ENCODE measurements at places on chromosomes 2 and 18. TPM values are rescaled to one million over a fixed set of nuclear protein-coding genes. Genes with fewer than 3 reads are reported as not detected.

DNA sequence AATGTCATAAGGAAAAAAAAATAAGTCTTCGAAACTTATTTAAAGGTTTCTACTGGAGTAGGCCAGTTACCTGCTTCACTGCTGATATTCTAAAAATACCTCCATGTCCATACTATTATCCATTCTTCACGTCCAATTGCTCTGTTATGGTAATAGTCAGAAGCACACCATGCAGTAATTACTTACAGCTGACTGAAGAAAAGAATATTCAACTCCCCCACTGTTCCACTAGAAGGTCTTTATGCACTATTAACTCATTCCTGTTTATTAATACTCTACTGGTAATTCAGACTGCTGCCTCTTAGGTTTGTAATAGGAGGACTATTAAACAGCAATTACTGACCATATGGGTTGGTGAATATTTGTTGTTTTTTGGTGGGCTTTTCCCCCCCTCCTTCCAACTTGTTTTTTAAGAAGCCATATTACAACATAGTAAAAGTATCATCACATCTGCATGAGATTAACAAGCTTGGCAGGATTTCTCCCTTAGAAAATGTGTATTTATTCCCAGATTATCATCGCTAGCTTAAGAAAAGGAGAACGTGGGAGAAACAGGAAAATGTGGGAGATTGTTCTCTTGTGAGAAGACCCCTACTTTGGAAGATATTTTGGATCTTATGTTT lies 806.4 kb upstream of the FANCL start:
- DNase-seq: no peak

DNA sequence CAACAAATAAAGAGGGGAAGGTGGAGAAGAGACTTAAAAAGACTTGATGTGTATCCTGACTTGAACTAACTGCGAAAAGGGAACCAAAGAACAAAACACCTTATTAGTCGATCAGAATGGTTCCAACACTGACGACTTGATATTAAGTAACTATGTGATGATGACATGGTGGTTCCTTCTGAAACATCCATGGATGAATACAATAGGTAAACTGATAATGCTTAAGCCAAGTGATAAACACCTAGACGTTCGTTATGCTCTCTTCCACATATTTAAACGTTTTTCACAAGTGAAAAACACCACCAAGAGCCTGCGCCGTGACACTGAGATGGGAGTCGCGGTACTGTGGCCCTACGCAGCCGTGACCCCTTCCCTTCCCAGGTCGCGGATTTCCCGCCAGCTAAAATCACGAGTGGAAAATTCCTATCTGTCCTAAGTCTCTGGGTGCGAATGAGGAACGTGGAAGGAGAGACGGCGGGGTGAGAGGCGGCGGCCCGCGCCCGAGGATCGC lies 797 bp downstream of the TTC32 start:
- DNase-seq: no peak

DNA sequence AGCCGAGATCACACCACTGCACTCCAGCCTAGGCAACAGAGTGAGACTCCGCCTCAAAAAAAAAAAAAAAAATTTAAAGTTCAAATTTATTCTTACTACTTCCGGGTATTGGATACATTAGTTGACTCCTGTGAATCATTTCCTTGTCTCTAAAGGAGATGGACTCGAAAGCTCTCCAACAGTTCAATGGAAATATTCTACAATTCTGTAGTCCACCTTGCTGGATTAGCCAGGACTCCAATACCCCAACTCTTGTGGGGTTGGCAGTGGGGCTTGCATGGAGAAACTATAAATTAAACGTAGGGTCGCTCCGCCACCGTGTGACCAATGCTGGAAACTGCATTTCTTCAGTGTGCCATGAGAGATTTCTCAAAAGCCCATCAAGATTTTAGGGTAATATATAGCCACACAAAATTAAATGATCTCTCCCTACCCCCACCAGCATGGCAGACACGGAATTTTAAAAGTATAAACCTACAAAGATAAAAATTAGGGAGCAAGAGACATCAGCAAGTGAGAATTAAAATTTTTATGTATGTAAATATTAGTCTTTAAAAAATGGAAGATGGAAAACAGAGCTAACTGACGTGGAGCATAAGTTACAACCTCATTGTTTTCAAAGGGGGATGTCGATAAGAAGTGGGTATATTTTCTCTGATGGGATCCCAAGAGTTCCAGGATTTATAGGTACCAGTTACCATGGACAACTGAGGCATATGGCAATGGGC lies 27.8 kb upstream of the GAREM2 start:
- DNase-seq: peak; percentile 87

DNA sequence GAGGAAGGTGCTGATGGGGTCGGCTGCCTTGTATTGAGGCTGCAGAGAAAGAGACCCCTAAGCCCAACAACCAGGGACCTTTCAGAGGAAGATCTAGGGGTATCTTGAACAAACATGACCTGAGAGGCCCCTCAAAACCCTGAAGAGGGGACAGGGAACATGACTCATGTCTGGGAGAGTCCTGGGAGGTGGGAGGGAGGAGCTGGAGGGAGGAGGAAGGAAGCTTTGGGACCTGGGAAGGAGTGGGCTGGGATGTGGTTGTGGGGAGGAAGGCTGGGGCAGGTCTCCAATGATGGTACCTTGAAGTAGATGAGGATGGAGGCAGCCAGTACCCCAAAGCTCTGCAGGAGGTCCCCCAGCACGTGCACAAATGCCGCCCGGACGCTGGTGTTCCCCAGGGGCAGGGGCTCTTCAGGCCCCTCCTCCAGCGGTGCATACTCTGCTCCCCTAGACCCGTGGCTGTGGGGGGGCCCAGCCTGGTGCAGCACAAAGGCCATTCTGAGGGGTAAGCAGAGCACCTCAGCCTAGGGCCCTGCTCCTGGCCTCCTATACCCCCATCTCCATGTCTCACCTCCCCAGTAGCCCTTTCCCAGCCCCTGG lies 5.9 kb downstream of the SLC30A3 start:
- DNase-seq: peak; percentile 83

GRCh38 chr2:108988076-108988795 lies 784 bp downstream of the EDAR start:
- no peak for DNase-seq

GRCh38 chr2:200616193-200616592 lies 30.4 kb downstream of the AOX1 start:
- no peak for DNase-seq

- peak; percentile 91 for DNase-seq
Measured at GRCh38 chr2:45776160-45776955, 124.9 kb downstream of the PRKCE start.

DNA sequence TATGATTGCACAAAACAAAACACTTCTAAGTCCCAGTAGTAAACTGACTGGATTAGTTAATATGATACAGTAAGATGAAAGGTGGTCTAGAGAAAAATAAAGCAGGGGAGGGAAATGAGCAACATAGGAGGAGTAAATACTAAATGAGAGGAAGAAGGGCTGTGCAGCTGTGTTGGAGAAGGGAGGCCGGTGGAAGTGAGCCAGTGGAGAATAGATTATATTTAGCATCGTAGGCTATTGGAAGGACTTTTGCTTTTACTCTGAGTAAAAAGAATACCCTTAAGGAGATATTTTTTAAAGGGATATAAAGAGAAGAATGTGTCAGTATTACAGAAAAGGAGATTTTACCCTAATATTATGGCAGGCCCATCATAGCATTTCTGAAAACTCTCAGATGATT lies 12.7 kb downstream of the WDR75 start:
- DNase-seq: no peak

GRCh38 chr2:180829836-180830235 lies 150.6 kb upstream of the UBE2E3 start:
- no peak for DNase-seq

DNA sequence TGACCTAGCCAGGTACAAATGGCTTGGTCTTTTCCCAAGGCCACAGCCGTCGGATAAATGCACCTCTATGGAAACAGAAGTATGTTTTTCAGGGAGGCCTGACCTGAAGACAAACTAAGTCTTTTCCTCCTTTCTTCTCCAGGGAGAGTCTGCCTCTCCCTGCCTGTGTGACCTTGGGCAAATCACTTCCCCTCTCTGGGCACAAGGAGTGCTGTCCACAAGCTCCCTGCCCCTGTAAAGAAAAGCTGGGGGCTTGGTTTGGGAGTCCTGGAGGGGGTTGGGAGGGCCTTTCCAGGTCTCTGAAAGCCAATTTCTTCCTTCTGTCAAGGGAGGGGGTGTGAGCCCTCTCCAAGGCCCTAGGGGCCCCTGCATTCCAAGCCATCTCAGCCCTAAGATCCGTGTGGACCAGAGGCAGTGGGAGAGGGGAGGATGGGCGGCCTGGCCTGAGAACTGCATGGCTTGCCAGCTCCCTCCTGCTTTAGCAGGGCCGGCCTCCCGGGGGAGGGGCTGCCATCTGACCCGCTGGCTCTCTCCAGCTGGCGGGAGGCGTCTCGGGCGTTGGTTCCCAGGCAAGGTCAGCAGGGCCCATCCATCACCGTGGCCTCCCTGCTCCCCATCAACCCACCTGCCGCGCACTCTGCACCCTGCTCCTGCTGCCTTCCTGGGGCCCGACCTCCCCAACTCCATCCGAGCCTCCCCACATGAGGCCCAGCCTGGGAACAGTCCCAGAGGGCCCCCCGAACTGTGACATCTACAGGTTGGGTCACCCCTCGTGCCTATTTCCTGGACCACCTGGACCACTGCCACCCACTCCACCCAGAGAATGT lies 61.4 kb downstream of the SMAD7 start:
- DNase-seq: peak; percentile 54

- no peak for DNase-seq
Measured at GRCh38 chr2:218444692-218445357, 25.9 kb downstream of the VIL1 start.

- DNase-seq: no peak
Measured at GRCh38 chr2:192438239-192438638, 243.5 kb upstream of the TMEFF2 start.

GRCh38 chr2:222283634-222284033 lies 15.2 kb downstream of the PAX3 start:
- no peak for DNase-seq

GRCh38 chr2:165563468-165564225 lies 94.1 kb downstream of the CSRNP3 start:
- DNase-seq: no peak

- DNase-seq: no peak
Measured at GRCh38 chr2:134865067-134865787, 26.8 kb downstream of the ACMSD start.

DNA sequence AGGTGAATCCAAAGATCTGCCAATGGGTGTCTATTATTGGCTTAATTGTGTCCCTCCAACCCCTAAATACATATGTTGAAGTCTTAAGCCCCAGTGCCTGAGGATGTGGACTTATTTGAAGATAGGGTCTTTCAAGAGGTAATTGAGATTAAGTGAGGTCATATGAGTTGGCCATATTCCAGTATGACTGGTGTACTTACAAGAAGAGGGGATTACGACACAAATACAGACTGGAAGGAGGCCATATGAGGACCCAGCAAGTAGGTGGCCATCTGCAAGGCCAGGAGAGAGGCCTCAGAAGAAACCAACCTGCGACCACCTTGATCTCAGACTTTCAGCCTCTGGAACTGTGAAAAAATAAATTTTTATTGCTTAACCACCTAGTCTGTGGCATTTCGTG lies 121.1 kb upstream of the FN1 start:
- DNase-seq: no peak

GRCh38 chr2:160207804-160208654 lies 8.0 kb upstream of the ITGB6 start:
- peak; percentile 86 for DNase-seq

- DNase-seq: no peak
Measured at GRCh38 chr18:8868779-8869415, 163.5 kb downstream of the MTCL1 start.

GRCh38 chr2:74138600-74139323 lies 8.9 kb downstream of the BOLA3 start:
- DNase-seq: no peak

DNA sequence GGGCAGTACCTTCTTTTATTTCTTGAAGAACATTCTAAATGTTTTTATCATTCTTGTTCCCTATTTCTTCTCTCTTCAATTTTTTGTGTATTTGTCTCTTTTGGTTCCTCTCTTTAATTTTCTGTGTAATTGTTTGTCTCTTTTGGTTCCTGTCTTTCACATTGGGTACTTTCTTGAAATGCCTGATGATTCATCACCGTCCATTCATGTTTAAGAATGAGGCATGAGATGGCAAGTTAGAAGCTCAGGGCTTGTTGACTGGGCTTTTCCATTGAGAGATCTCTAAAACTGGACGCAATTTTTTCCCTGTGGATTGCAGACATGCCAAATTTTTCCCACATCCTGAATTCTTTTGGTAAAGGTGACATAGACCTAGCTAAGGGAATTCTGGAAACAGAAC lies 33.7 kb upstream of the IL1R2 start:
- DNase-seq: peak; percentile 43

- DNase-seq: no peak
Measured at GRCh38 chr2:28880193-28880592, 10.1 kb upstream of the TRMT61B start.

DNA sequence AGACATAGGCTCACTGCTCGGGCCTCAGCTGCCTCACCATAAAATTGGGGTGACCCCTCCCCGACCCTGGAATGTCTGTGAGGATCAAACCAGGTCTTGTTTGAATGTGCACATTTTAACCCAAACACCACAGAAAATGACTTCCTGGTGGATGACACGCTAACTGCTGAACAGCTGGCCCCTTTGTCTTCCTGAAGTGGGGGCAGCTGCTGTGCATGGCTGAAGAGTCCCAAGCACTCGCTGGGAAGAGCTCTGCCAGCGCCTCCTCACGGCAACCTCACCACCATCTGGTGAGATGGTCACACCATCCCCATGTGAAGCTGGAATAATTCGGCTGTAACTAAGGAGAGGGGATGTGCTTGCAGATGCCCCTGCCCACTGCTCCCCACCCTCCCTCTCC lies 34.0 kb downstream of the AQP12A start:
- no peak for DNase-seq

- no peak for DNase-seq
Measured at GRCh38 chr2:147099845-147100244, 745.0 kb upstream of the ACVR2A start.

- no peak for DNase-seq
Measured at GRCh38 chr2:66030553-66030952, 404.4 kb upstream of the MEIS1 start.

Gene LYG1
- 0.88 TPM for total RNA-seq

Gene FAHD2B
- total RNA-seq: 1.1 TPM

Gene ACVR1C
- 0.36 TPM for total RNA-seq

Gene SMYD1
- not detected for total RNA-seq

Gene DUSP19
- total RNA-seq: 2.4 TPM

Gene GNAL
- total RNA-seq: 0.59 TPM

Gene MDH1B
- total RNA-seq: 2.2 TPM

Gene ZSWIM2
- not detected for total RNA-seq

Gene B3GNT2
- total RNA-seq: 19.2 TPM

Gene FOXI3
- total RNA-seq: not detected

Gene SMYD5
- total RNA-seq: 16.5 TPM

Gene FAM228A
- total RNA-seq: 1.4 TPM

Gene SERPINB3
- total RNA-seq: not detected

Gene LNPK
- 51.0 TPM for total RNA-seq
